ENCODE measurements at places on chromosomes 7 and 10.

GRCh38 chr10:81920213-81920829, 45.3 kb downstream of the NRG3 start:
- peak; percentile 7 for DNase-seq

GRCh38 chr10:79905322-79906314, 43.3 kb downstream of the SFTPD start:
- no peak for DNase-seq

GRCh38 chr10:36573246-36573645, 552.2 kb upstream of the ANKRD30A start:
- DNase-seq, result no peak

GRCh38 chr7:6163402-6163801, 109.0 kb downstream of the CYTH3 start:
- DNase-seq, result no peak

GRCh38 chr10:78547397-78547796, 513.7 kb downstream of the RPS24 start:
- DNase-seq, result no peak

GRCh38 chr10:119478811-119479341, 63.6 kb downstream of the RGS10 start:
- no peak for DNase-seq

- DNase-seq, result peak; percentile 69
These were observed 15.6 kb downstream of the PDAP1 start for GRCh38 chr7:99392659-99393354.

DNA sequence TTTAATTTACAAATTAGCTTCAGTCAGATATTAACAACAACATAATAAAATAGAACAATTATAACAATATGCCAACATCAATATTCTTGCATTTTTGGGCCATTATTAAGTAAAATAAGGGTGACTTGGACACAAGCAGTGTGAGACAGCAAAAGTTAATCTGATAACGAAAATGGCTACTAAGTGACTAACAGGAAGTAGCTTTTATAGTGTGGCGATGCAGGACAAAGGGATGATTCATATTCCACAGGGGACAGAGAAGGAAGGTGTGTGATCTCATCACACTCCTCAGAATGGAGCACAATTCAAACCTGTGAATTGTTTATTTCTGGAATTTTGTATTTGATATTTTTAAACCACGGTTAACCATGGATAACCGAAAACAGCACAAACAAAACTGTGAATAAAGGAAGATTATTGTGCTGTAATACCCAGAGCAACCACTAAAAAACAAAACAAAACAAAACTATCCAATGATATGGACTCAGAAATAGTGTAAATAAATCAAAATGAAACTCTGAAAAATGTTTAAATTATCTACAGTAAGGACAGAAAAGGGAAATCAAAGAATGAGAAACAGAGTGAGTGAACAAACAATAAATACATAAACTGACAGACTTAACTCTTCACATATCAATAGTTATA, 66.9 kb upstream of the TFEC start:
- DNase-seq, result no peak

GRCh38 chr10:11237571-11237970, 219.9 kb downstream of the CELF2 start:
- no peak for DNase-seq

- no peak for DNase-seq
These were observed 47.6 kb upstream of the ITGB1 start for GRCh38 chr10:33005322-33006301.

DNA sequence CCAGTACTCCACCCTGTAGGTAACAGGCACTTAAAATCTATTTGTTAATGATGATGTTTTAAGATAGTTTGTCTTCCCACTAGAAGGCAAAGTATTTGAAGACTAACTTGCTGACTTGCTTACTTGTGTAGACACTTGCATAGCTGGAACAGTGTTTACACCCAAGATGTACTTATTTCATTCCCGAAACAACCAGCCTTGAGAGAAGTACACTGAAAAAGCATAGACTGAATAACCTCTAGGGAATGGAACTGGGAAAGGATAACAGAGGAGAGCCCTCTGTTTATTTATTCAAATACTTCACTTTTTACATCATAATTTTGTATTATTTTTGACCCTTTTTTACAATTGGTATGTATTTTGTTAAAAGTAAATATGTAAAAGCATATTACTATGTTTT, 33.1 kb upstream of the TMEM26 start:
- no peak for DNase-seq

DNA sequence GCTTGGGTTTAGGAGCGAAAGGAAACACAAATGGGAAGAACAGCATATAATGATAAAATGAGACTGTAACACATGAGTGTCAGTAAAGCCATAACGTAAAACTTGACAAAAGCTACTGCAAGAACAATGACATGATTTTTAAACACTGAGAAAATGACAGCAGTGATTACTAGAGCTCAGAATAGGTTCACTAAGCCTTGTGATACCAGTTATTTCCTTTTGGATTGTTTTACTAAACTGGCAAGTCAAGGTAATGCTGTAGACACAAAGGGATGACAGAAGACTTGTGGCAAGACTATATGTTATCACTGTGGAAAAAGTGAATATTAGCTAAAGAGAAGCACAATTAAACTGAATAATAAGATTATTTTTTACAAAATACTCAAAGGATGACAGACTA, 12.7 kb downstream of the NCOA4 start:
- no peak for DNase-seq

- DNase-seq, result no peak
These were observed 42.3 kb upstream of the VDAC2 start for GRCh38 chr10:75168275-75168674.

- no peak for DNase-seq
These were observed 132.9 kb downstream of the MBL2 start for GRCh38 chr10:52639652-52640051.

GRCh38 chr10:94183666-94184264, 179.0 kb downstream of the NOC3L start:
- DNase-seq, result peak; percentile 1

DNA sequence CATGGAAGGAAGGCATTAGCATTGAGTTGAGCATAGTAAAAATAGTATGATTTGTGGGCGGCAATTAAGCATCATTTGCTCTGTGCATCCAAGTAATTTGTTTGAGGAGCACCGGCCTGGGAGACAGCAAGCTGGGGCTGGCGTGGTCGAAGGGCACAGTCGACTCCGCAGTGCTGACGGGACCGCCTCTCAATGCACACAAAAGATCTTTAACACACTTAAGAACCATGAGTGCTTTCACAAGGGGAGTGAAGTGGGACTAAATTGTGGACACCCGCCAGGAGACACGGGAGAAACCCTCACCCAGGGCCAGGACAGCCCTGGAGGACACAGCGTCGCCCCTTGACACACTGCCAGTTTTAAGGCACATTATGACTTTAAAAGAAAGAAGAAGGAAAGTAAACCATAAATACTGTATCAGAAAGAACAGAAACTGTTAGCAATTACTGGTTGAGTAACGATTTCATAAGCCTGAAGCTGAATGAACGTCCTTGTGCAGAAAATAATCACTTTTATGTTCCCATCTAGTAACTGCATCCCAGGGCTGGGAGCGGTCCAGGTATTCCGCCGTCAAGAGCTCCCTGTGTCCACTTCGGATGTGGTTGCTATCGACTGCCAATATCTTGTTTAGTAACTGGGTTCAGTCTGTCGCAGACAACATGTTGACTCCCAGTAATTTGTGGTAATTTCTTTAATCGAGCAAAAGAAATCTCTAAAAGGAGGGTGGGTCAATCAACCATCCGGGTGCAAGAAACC, 102.1 kb downstream of the EBF3 start:
- DNase-seq, result no peak

DNA sequence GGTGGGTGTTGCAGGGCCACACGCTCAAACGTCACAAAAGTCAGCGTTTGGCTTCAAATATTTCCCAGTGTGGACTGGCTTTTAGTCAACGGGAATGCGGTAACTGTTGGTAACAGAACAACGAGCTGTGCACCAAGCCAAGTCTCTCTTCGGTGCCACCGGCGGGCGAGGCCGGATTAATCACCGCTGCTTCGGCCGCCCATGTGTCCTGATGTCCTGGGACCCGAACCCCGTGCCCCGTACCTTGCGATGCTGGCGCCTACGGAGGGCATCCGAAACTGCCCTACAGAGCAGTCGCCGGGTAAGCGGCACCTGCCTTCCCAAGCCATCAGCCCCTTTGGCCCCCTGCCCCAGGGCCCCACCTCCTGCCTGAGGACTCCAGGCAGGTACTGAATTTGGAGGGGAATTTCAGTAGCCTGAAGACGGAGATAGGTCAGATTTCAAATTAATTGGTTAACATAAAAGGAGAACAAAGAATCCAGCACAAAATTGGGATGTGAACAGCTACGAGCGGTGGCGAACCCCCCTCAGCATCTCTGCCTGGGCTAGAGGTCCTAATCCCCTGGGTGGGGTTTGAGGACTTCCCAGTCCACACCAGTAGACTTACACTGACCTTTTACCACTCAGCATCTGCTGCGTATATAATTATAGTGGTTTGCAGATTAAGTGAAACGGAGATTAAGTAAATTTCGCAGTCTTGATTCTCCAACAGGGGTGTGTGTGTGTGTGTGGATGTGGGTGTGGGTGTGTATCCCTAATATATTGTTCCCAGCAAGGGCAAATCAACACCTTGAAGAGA, at the start of gene LRRC72:
Gene LRRC72 (plus strand): TSS at position 84 of the 799 bp plus-strand sequence. CDS start 128 bp downstream, at position 212.
- DNase-seq, result no peak

DNA sequence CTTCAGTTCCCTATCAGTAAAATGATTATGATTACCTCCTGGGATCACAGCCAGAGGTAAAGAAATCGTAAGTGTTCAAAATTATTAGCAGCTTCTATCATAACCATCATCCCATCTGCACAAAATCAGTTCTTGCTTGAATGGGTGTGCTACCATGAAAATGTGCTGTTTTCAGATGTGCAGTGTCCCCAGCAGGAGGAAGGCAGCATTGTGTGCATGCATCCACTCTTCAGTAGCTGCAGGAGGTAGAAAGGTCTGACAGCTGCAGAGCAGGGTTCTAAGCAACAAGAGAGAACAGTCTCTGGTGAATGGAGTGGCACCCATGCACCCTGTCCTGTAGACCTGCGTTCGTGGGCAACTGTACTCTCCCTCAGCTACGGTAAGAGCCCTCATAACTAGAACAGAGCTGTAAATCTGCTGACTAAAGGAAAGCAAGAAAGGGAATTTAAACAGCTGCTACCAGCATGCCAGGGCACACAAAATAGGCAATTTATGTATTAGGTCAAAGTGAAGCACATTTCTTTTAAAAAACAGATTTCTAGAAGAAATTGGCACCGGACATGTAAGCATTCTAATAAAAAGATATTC, 21.2 kb downstream of the VSTM2A start:
- DNase-seq, result no peak

- DNase-seq, result no peak
These were observed 116.1 kb downstream of the ST7 start for GRCh38 chr7:117069379-117069778.

GRCh38 chr10:24858288-24859270, 93.8 kb downstream of the PRTFDC1 start:
- no peak for DNase-seq

DNA sequence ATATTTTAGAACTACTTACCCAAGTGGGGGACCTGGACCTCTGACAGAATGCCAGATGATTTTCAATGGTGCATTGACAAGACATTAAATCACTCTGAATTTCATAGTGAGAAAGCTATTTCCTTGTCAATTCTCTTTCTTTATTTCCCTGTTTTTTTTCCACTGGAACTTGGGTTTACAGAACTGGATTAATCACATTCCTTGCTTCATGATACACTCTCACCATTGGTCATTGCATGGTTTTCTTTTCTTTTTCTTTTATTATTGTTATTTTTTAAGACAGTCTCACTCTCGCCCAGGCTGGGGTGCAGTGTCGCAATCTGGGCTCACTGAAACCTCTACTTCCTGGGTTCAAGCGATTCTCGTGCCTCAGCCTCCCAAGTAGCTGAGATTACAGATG, 38.5 kb upstream of the LBX1 start:
- no peak for DNase-seq

DNA sequence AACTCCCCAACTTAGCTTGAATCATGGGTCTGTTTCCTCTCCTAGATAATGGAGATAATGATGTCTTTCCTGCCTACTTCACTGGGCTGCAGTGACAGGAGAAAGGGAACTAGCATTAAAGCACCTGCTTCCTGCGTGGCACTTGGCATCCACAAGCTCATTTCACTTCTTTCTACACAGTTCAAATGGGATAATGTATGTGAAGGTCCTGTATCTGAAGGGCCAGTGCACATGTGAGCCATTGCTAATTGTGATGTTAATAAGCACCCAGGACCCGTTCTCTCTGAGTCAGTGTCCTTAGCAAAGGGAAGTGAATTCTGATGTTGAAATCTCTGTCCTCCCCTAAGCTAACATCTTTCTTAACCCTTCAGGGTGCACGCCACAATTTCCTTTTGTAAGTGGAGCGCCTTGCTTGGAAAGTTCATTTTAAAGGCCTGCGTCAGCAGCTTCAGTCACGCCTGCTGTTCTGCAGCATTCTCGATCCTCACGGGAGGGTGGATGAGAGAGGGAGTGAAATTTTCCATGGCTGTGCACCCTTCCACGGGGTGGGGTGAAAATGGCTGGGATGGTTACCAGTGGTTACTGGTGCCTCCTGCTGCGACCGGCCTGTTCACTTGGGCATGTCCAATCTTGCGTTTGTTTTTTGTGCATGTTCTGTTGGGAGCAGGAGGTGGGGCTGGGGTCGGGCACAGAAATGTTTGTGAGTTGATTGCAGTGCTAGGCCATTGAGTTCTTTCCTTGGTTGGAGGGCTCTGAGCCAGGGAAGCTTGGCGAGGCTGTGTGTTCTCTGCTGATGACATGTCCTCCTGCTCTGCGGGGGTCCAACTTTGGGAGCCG, 59.2 kb downstream of the HK1 start:
- no peak for DNase-seq

DNA sequence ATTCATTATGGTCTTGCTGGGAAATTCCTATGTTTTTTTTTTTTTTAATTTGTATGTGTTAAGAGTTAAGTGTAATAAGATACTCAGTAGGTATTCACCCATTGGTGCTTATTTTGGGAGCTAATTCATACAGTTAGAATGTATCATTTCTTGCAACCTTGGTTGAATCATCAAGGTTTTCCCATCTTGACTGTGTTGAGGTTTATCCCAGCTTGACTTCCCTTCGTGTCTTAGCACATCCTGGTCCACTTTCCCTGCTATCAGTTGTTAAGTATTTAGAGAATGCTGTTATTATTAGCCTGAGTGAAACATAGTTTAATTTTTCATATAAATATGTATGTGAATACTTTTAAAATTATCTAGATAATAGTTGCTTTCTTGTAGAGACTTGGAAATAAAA, 20.8 kb downstream of the RALA start:
- DNase-seq, result no peak

DNA sequence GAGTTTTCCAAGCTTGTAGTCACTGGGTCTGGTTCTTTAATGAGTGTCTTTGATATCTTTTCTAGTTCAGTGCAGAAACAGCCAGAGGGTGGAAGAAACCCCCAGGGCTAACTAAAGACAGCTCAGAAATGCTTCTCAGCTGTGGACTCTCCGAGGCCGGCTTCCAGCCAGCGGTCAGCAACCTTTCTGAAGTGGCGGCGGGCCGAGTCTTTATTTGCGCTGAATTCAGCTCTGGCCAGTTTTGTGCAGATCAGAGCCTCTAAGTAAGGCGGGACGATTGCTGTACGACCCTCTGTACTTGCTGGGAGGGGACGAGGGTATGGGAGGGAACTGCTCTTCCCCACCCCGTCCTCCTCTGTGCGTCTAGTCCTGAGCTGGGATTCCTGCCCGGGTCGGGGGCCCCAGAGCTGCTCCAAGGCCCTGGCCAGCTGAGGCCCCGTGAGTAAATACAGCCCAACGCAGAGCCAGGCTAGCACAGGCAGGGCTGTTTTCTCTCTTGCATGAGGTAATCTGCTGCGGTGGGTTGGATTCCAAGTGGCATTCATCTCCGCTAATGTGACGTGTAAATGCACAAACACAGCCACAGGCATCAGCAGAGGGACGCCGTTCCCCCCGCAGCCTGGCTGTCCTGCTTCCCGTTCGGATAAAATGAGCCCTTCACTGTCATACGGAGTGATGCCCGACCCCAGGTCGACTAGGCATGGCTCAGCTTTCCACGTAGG, 159.8 kb downstream of the PIP4K2A start:
- no peak for DNase-seq

All from stimulated activated CD4-positive, alpha-beta T cell treated with anti-CD3 and anti-CD28 coated beads, Interleukin-2, amount 100 ng/mL, for 48 hours (primary cell).